Stimulated activated CD8-positive, alpha-beta memory T cell treated with anti-CD3 and anti-CD28 coated beads, Interleukin-7, amount 100 ng/mL, for 4 hours (primary cell): ENCODE measurements at places on chromosomes 4 and X.

DNA sequence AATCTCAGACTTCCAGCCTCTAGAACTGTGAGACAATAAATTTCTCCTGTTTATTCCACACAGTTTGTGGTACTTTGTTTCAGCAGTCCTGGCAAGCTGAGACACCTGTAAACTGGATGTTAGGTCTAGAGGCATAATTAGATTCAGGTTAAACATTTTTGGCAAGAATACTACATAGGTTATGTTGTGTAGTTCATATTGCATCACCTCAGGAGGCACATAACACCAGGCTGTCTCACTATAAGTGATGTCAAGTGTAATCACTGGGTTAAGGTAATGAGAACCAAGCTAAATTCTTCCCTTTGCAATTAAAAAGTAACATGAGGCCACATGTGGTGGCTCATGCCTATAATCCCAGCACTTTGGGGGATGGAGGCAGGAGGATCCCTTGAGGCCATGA lies 214.2 kb downstream of the ZNF674 start:
- DNase-seq: no peak

DNA sequence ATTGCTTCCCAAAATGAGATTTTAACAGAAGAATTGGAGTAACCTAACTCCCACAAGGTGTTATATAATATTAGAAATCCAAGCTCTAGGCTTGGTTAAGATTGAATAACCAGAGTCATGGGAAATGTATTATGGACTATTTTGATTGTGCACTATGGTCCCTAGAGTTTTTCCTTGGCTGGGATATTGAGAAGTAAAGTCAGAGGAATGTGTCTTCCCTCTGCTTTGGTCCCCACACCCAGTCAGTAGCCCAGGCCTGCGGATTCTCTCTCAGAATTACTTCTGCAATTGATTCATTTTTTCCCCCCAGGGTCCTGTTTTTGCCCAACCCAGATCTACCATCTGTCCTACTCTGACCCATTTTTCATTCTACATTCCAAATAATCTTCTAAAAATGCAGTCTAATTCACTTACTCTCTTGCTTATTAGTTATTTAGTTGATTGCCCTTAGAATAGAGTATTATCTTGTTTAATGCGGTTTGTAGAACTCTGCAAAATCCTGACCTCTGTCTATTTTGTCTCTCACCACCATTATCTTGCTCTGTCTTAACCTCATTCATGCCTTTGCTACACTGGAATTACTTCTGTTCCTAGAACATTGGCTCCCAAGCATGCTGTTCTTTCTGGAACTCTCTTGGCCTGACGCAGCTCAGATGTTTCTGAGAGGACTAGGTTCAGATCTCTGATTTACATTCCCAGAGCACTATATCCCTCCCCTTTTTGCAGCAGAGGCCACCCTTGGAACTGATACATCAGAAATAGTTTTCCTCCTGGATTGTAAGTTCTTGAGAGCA lies 23.6 kb downstream of the GUCY1A1 start:
- no peak for DNase-seq

GRCh38 chr4:156137679-156138473 lies 184.2 kb upstream of the CTSO start:
- no peak for DNase-seq

GRCh38 chrX:77894921-77895886 lies at the start of gene MAGT1:
Gene MAGT1 (minus strand): TSS chrX:77895435. CDS start chrX:77895410, 25 bp downstream.
- peak; percentile 88 for DNase-seq

DNA sequence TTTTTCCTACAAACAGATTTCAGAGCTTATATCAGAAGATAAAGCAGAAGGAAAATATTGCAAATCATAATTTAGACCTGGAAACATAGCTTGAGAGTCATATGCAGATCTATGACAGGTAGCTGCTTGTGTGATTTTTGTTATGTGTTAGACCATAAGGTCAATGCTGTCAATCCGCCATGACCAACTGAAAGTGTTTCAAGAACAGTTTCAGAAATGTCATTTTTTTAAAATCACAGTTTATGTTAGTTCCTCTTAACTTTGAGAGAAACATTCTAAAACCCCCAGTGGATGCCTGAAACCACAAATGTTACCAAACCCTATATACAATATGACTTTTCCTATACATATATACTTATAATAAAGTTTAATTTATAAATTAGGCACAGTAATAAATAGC lies 391.3 kb upstream of the FAM241A start:
- no peak for DNase-seq

DNA sequence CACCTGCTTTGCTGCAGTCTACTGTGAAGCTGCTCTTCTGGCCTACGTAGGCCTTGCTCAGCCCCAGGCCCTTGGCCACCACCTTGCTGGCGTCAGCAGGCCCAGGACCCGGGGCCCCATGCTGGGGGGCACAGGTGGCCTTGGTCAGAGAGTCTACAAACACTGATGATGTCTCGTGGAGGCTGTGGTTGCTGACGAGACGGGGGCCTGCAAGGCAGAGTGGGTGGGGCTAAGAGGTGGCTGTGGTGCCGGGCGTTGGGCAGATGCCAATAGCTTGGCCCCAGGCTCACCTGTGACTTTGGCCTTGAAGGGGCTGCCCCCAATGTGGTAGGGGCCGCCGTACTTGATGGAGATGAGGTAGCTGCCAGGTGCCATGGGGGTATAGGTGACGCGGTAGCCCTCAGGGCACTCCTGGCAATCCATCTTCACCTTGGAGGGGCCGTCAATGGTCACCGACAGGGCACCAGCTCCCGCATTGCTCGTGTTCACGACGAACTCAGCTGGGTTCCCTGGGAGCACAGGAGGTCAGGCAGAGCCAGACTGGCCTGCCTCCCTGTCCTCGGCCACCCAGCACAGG lies 25.0 kb downstream of the FLNA start:
- DNase-seq: no peak

DNA sequence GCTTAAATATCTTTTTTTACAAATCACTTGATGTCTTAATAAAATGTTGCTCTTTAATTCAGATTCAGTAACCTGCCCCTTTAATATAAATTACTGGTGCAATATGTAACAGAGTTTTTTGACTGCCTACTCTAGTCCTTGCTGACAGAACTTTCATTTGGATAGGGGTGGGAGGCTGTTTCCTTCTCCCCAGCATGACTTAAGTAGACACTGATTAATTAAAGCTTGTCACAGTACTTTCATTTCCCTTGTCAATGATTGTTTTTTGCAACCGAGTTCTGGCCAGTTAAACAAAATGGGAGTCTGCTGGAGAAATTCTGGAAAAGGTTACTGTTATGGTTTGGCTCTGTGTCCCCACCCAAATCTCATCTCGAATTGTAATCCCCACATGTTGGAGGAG lies 37.3 kb upstream of the BBS12 start:
- no peak for DNase-seq

DNA sequence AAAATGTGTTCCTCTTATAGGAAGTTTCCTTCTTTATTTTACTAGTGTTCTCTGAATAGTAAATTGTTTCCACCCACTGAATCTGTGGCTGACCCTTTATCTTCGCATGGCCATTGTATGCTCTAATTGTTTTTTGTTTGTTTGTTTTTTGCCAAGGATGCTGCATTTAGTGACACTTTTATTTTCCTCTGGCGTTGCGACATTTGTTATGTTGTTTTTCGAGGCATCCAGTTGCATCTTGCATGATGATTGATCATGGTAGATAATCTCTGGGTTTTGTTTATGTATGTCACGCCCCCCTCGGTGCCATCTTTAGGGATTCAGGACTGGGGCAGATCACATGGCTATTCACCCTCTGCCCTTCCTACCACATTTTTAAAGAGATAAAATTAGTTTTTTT lies 2.2 kb downstream of the NMU start:
- DNase-seq: no peak
